ENCODE measurements at places on chromosomes 6 and 20.

GRCh38 chr6:2843138-2843740 is 1.6 kb upstream of the SERPINB1 start:
- DNase-seq, result no peak

DNA sequence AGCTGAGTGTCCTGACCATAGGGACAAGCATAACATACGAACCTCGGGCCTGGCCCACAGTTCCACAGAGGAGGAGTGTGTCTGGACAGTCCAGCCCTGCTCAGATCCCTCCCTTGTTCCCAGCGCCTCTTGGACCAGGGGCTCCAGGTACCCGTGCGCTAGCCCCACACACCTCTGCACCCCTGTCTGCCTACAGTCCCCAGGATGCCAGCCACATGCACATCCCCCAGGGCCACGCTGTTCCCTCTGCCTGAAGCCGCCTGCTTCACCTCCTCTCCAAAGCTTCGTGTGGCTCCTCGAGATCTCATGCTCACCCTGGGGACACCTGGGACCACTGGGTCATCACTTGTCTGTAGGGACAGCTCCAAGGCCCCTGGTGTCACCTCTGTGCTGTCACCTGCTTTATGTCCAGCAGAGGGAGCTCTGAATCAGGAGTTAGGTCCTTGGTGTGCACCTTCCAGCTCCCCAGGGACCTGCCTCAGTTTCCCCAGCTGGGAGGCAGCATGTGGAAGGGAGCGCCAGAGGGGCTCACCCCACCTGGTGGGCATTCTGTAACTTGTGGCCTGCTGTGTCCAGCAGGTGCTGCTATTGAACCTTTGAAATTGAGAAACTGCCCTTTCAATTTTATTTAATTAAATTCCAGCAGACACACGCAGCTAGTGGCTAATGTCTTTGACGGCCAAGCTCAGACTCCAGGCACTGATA is 7.3 kb upstream of the YTHDF1 start:
- DNase-seq, result no peak

- DNase-seq, result no peak
These were observed 27.6 kb upstream of the FRMD1 start for GRCh38 chr6:168106633-168107005.

DNA sequence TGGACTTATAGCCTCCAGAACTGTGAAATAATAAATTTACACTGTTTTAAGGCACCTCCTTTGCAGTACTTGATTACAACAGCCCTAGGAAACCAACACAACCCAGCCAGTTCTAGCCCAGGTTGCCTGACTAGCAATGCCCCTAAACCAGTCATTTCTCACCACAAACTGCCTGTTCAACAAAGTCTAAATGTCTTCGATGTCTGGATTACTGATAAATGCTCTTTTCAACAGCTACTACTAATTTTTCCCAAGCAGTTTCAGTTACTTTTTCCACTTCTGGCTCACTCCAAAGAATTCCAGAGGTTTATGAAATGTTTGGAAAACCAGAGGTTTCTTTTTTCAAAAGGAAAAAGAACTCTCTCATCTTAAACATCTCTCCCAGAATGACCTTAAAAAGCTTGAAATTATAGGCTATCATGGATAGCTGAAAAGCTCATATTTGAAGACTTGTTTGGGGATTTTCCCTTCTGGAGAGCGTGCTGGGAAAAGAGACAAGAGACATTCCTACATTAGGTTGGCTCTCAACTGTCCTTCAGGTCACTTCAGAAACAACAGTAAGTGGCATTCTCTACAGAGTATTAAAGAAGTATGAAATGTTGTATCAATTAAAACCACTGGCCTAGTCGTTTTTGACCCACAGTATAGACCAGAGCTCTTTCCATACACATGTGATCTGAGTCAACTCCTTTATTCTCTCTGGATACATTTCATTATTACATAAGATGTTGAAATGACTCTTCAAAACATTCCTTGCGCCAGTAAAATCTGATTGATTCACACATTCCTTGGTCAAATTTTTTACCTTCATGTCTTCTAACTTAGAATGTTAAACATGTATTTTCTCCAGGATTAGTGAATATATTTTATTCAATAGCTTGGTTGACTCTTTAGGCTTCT is 265.9 kb downstream of the COL12A1 start:
- DNase-seq, result no peak

GRCh38 chr20:17227219-17227575 is 357 bp downstream of the PCSK2 start:
- no peak for DNase-seq

- DNase-seq, result no peak
These were observed 1034.9 kb downstream of the EYS start for GRCh38 chr6:64672131-64672530.

DNA sequence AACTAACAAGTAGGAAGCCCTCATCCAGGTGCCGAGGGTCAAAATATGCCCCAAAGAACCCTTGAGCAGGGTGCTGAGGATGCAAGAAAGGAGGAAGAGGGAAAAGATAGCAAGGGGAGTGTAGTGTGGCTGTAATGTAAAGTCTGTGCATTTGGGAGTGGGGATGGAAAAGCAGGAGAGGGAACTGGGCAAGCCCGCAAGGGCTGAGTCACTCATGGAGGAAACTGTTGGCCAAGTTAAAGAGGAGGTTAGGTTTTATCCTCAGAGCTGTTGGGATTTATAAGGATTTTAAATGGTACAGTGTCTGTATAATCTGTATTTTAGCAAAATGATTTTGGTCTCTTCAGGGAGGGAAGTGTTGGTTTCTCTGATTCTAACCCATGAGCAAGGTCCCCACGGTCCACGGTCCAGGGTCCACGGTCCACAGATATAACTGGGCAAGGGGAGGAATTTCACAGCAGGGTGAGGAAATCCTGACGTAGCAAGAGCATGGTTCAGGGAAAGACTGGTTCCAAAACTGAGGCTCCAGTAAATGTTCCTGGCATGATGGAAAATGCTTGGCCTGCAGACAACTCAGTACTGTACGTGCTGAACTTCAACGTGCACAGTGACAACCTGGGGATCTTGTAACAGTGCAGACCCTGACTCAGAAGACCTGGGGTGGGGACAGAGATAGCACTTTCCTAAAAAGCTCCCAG is 759.8 kb downstream of the PTPRT start:
- DNase-seq, result peak; percentile 50

DNA sequence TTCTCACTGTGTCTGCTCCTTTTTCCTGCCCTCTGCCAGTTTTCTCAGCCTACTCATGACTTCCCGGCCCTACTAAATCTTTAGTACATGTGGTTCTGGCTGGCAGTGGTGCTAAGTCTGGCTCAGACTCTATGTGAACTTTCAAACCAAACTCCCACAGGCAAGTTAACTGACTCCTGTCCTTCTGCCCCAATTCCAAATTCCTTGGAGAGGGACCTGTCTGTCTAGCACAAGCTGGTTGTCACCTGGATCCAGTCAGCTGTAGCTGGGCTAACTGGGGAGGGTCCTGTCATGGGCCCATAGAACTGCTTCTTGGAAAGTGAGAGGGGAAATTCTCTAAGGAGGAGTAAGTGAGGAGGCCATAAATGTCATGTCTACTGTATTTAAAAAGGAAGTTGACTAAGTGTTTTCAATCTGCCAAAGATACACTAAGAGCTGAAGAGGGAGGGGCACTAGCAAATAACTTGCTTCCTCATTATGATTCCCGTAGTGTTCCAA is 240.1 kb downstream of the KCNQ5 start:
- peak; percentile 66 for DNase-seq

- DNase-seq, result no peak
These were observed 37.4 kb upstream of the JAG1 start for GRCh38 chr20:10710991-10711775.

DNA sequence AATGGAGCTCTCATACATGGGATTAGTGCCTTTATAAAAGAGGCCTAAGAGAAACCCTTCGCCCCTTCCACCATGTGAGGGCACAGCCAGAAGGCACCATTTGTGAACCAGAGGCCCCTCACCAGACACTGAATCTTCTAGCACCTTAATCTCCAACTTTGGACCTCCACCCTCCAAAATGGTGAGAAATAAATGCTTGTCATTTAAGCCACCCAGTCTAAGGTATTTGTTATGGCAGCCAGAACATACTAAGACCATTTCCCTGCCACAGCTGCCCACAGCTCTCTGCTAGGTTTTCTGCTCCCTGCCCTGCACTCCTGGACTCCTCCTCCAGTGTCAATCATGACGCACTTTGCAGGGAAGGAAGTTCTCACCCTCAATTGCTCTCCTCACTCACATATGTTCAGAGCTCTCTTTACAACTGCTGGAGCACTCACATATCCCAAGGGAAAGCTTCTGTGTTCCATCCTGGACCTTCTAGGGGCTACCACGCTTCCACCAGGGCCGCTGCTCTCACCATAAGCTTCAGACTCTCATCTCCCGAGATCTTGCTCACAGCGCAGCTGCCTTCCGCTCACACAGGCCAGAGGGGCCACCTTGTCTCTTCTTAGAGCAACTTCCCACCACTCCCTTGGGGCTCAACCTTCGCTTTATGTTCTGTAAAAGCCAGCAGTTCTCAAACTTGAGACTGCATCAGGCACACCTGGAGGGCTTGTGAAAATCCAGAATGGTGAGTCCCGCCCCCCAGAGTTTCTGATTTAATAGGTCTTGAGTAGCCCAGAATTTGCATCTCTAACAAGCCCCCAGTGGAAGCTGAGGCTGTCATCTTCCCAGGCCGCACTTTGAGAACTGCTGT is 1.6 kb upstream of the LY86 start:
- no peak for DNase-seq

DNA sequence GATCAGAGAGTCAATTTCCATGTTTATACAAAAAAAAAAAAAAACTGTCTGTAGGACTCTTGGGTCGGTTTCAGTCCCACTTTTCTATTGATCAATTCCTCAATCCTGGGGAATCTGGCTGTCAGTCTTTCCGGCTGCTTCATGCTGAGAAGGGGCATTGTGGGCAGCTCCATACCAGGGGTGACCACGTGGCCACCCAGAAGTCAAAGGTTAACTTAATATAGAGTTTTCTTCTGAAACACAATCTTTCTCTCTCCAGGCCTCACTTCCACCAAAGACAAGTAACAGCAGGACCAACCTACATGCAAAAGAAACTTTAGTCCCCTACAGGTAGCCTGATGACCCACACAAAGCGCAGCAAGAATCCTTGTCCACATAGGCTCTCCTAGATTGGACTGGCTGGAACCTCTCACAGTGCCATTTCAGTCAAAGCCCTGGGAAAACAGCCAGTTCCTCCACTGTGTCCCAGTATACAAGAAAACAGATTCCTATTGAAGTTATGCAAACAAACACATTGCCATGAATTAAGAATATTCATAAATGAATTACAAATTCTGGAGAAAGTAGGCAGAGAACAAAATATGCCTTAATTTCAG is 18.5 kb upstream of the SERPINB9 start:
- no peak for DNase-seq

DNA sequence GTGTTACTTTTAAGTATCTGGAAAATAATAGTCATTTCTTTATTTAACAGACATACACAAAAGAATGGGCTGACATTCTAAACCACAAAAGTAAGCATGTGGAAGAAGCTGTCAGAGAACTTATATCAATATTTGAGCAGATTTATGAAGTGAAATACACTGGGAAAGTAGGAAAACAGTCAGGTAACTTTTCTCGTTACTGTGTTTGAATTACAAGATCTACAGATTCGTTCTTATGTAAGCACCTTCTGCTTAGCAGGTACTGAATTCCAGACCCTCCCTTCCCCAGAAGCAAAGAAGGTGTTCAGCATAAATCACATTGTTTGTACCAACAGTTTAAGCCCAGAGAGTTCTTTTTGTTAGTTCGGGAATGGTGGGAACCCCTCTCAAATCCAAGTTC is 88.0 kb downstream of the DNAH8 start:
- DNase-seq, result no peak

DNA sequence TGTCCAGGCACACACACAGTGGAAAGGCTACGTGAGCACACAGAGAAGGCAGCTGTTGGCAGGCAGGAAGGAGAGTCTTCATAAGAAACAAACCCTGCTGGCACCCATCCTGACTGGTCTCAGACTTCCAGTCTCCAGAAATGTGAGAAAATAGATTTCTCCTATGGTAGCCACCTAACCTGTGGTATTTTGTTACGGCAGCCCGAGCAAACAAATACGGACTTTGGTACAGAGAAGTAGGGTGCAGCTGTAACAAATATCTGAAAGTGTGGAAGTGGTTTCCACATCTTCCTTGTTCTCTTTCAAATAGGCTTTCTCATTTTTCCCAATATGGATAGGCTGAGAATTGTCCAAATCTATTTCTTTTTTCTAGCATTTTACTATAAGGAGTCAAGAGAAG is 94.6 kb downstream of the ADGB start:
- DNase-seq, result no peak

DNA sequence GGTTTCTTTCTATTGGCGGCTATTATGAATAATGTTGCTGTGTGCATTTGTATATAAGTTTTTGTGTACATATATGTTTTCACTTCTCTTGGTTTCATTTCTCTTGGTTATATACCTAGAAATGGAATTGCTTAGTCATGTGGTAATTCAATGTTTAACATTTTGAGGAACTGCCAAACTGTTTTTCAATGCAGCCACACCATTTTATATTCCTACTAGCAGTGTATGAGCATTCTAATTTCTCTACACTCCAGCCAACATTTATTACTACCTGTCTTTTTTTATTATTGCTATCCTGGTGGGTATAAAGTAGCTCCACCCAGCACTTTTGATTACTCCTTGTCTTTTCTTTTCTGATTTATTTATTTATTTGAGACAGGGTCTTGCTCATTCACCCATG is 54.8 kb downstream of the PHACTR2 start:
- no peak for DNase-seq

GRCh38 chr20:63580796-63581461 is 6.9 kb upstream of the HELZ2 start:
- no peak for DNase-seq

GRCh38 chr6:34145161-34146020 is 496 bp downstream of the GRM4 start:
- DNase-seq, result peak; percentile 51

- DNase-seq, result no peak
These were observed 13.2 kb upstream of the CDH4 start for GRCh38 chr20:61238813-61239212.

- no peak for DNase-seq
These were observed 16.4 kb downstream of the TRMT6 start for GRCh38 chr20:5933802-5934436.

DNA sequence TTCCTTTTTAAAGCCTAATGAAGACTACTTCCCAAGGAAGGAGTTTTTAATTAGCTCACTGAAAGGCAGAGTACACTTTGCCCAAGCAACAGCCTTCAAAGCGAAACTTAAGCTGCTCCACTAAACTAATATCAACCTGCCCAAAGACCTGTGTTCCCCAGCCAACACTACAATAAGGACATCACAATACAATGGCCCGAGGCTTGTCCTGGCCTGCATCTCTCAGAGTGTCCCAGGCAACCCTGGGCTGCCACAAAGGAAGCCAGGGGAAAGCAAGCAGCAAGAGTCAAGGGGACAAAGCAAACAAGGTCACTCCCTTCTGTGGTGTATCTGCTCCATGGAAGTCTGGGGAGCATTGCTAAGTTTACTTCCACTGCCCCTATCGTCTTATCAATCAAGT is 52.3 kb downstream of the PIGU start:
- DNase-seq, result no peak

- no peak for DNase-seq
These were observed 73.3 kb downstream of the OTOR start for GRCh38 chr20:16821211-16822089.
